ENCODE measurements at places on chromosomes 6 and 20.

DNA sequence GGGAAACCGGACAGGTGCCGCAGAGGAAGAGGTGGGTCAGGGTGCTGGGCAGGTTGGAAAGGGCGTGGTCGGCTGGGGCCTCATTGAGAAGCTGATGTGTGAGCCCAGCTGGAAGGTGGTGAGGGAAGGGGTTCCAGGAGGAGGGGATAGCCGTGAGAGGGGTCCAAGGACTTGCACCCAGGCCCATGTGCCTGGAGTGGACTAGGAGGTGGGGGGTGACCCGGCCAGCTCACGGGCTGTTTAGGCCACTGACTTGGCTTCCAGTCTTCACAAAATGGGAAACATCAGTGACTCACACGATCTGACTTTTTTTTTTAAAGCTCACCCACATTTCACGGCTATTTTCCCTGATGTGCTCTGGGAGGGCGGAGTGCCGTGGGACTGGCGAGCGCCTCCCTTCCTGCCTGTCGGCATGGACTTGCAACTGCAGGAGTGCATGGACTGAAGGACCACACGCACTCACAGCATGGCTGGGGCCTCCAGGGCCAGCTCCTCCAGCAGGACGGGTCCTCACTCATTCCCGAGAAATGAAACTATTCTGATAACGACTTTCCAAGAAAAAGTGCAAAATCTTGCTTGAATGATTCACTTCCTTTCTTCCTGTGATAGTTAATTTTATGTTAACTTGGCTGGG lies 13.5 kb upstream of the PDE10A start:
- DNase-seq, result no peak

DNA sequence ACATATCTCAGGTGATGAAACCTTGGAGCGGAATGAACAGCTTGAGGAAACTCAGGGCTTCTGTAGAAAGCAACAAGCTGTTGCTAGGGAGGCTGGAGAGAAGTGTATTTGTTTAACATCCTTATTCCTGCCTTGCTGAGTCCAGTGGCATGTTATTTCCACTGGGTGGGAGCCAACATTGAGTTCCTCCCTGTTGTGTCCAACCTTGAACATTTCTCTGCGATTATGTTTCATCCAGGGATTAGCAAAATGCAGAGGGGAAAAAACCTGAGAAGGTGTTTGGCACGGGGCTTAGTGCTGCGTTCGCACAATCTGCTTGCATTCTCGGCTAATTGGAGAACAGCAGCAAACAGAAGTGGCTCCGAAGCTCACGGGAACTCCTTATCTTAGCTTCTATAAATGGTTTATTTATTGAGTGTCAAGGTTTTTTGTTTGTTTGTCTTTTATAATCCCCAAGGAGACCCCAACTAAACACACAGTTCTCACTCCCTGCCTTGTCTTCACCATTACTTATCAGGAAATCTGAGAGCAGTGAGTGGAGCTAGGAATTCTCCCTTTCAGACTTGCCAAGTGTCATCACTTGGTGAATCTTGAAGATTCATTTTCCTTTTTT lies 412.8 kb downstream of the CDC5L start:
- no peak for DNase-seq

DNA sequence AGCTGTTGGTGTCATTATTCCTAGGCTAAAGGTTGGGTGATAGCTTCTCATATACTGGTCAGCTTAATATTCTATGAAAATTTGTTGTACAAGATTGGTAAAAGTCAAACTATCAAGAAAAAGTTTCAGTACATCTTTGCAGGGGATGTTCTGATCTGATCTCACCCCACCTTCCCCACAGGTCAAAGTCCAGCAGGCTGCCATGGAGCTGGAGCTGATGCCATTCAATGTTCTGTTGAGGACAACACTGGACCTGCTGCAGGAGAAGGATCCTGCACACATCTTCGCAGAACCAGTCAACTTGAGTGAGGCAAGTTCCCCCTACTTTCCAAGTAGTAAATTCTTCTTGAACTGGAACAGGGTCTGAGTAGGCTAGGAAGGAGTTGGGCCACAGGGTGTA lies 13.1 kb downstream of the BRPF3 start:
- DNase-seq, result no peak

- no peak for DNase-seq
Measured at GRCh38 chr6:21732731-21733130, 139.2 kb downstream of the SOX4 start.

DNA sequence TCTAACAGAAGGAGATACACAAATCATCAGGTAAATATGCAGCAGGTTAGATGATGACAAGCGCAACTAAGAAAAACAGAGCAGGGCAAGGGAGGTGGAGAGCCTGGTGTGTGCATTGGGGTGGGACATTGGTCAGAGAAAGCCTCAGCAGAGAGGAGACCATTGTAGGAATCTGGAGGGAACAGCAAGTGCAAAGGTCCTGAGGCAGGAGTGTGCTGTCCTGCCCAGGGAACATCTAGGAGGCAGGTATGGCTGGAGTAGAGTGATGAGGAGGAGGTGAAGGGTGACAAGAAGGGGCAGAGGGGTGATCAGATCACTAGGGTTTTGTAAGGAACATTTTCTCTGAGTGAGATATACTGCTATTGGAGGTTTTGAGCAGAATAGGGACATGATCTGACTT lies 90.1 kb downstream of the NCR2 start:
- no peak for DNase-seq
